ENCODE measurements at places on chromosomes 13 and 19. TPM values are rescaled to one million over a fixed set of nuclear protein-coding genes. Genes with fewer than 3 reads are reported as not detected.

- no peak overlapping the region for H3K27ac ChIP-seq
- peak overlapping the region; percentile 63 for H3K4me3 ChIP-seq
- peaks cover under 1% of the 10 kb centered on the region for H3K36me3 ChIP-seq
- H3K27me3 ChIP-seq: no peaks in the 10 kb centered on the region
- DNase-seq: no peak
- peaks cover 33% of the 10 kb centered on the region for H3K4me1 ChIP-seq
These were observed 1.0 kb downstream of the KLF1 start for GRCh38 chr19:12885749-12886650.

- no peaks in the 10 kb centered on the region for H3K36me3 ChIP-seq
- peaks cover 7% of the 10 kb centered on the region for H3K4me1 ChIP-seq
- H3K27ac ChIP-seq: no peak overlapping the region
- DNase-seq: no peak
- H3K27me3 ChIP-seq: no peaks in the 10 kb centered on the region
These were observed 9.5 kb upstream of the TLE5 start for GRCh38 chr19:3071768-3072167.

OR7D2 gene
- total RNA-seq: not detected

GRCh38 chr13:108375772-108376171, 106.3 kb downstream of the TNFSF13B start:
- H3K4me1 ChIP-seq: no peaks in the 10 kb centered on the region
- H3K27ac ChIP-seq: no peak overlapping the region
- H3K27me3 ChIP-seq: peaks cover 7% of the 10 kb centered on the region
- no peak overlapping the region for H3K4me3 ChIP-seq

DNA sequence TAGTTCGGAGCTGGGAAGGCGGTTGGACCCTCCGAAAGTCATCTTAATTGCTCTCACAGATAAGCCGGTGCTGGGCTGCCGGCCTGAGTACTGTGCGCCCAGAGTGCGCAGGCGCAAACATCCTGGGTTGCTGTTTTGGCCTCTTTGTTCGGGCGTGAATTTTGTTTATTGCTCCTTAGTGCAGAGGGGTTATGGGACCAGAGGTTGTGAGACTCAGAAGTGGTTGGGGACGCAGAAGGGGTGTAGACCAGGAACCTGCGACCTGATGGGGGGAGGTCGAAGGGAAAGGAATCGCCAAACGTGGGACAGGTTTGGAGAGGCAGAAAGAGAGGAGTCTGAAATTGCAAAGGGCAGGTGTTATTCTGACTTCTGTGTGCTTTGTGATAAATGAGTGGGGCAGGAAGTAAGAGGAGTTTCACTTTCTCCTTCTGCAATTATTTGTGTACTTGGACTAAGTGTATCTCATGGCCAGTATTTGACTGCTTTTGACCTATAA, 607 bp upstream of the ZNF566 start:
- peak; percentile 71 for DNase-seq
- peak overlapping the region; percentile 99 for H3K27ac ChIP-seq
- H3K36me3 ChIP-seq: peaks cover 13% of the 10 kb centered on the region
- H3K4me1 ChIP-seq: peaks cover 36% of the 10 kb centered on the region

DNA sequence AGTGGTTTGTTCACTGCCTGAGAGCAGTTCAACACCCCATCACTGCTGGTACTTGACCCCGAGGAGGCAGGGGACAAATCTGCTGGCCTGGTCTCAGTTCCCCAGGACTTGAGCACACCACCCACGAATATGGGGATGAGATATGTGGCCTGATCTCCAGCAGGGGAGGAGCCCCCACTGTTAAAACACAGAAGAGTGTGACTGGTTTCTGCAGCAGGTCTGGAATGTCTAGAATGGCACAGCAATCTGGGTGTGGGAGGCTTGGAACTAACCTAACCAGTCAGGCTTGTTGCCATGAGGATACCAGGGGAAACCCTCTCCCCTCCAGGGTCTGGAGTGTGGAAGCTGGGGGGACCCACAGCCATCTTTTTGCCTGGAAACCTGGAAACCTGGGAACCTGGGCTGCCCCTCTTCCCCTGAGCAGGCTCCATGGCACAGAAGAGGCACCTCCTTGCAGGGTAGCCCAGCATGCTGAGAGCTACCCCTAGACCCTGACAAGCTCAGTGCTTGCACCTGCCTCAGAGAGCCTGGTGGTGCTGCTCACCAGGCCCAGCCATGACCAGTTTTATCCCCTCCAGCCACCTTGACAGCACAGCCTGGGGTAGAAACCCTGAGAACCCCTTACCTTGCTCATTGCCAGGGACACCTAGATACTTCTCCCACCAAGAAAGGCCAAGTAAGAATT, 273.8 kb downstream of the LIG4 start:
- peaks cover 4% of the 10 kb centered on the region for H3K27me3 ChIP-seq
- H3K27ac ChIP-seq: no peak overlapping the region
- peaks cover 3% of the 10 kb centered on the region for H3K36me3 ChIP-seq
- no peak overlapping the region for H3K4me3 ChIP-seq
- no peaks in the 10 kb centered on the region for H3K4me1 ChIP-seq

DNA sequence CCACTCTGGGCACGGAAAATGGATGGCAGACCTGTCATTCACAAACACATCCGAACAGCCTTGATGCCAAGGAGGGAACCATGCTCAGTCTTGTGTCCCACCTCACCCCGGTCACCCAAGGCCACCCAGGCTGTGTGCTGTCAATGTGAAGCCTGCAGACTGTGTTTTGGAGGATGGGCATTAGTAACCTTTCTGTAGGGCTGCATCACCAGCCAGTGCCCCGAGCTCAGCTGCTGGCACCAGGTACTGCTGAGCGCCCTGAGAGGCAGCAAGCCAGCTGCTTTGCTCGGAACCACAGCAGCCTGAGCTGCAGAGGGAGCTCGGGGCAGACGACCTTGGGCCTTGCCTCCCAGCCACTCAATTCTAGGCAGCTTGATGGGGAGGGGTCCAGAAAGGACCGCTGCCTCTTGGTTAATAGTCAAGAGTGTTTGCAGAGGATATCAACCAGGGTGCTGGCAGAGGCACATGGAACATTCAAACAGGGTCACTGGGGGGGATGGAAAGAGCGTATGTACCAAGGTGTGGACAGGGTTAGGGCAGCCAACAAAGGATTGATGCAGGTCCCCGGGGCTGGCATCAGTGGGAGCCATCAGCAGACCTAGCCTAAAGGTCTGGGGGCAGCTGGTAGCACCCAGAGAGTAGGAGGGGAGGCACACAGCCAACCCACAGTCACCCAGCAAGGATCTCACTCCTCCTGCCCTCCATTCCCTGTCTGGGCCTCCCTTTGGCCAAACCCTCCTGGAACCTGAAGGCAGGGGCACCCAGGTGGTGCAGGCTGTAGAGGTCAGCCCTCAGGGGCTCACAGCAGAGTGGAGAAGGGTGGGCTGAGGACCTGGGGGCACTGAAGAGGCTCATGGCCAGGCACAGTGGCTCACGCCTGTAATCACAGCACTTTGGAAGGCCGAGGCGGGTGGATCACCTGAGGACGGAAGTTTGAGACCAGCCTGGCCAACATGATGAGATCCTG, 8.1 kb downstream of the VSTM2B start:
- H3K4me3 ChIP-seq: no peak overlapping the region
- DNase-seq: no peak
- H3K36me3 ChIP-seq: no peaks in the 10 kb centered on the region
- peaks cover 9% of the 10 kb centered on the region for H3K4me1 ChIP-seq
- peaks cover 78% of the 10 kb centered on the region for H3K27me3 ChIP-seq

SHISA7 gene
- total RNA-seq: not detected
